RCC 7860 (cell line): ENCODE measurements at places on chromosomes 2 and 18.

GRCh38 chr18:79111483-79111882, 42.3 kb downstream of the ATP9B start:
- no peak for DNase-seq

- DNase-seq, result no peak
Measured at GRCh38 chr18:36028859-36029258, 38.5 kb downstream of the RPRD1A start.

DNA sequence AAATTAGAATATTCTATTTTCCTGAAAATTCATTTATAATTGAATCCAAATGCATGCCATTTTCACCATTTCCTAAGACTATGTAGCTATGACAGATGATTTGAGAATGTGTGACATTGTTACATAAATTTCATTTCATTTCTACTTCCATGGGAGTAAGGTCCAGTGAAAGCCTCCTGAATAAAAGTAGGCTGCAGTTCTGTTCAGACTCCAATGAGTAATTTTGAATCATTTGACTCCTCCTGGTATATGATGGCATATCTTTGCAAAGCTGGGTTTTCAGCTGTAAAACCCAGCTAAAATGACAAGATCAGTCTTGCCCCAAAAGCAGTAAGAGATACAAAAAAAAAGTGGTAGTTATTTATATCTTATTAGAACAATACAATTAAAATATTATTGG, 101.0 kb upstream of the DNAJC10 start:
- DNase-seq, result no peak

GRCh38 chr18:63207835-63208234, 111.7 kb downstream of the BCL2 start:
- no peak for DNase-seq

DNA sequence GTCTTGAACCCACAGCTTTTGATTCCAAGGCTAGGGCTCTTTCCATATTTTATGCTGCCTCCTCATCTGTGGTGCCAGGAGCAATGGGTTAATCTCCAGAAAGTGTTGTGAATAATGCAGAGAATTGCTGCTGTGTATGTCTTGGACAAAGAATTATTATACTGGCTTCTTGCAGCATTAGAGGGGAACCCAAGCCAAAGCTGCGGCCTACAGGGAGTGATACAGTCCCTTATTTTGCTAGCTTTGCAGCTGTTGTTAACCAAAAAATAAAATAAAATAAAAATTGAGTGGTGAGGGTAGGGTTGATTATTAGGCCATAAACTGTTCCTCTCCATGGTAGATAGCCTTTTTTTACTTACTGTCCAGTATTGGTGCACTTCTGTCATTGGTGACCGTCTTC, 16.7 kb downstream of the WIPF1 start:
- DNase-seq, result no peak

GRCh38 chr2:222293660-222294630, 4.9 kb downstream of the PAX3 start:
- no peak for DNase-seq

GRCh38 chr2:223815884-223816570, 21.4 kb downstream of the AP1S3 start:
- DNase-seq, result peak; percentile 91
